Left renal pelvis (tissue), 4 donors: ENCODE measurements at places on chromosomes 4 and X. TPM values are rescaled to one million over a fixed set of nuclear protein-coding genes. Genes with fewer than 3 reads are reported as not detected.

The NFKB1 gene
- polyA plus RNA-seq, result 28.9 TPM

The TNIP3 gene
- polyA plus RNA-seq, result 1.3 TPM

The RTL3 gene
- not detected for polyA plus RNA-seq

The CENPVL2 gene
- 0.16 TPM for polyA plus RNA-seq

The FABP2 gene
- polyA plus RNA-seq, result not detected

The SHOX gene
- polyA plus RNA-seq, result 0.18 TPM

The SH3RF1 gene
- 30.1 TPM for polyA plus RNA-seq

The RGN gene
- polyA plus RNA-seq, result 35.3 TPM

GRCh38 chr4:77117721-77118120 is 39.3 kb upstream of the CCNG2 start:
- DNase-seq, result no peak

DNA sequence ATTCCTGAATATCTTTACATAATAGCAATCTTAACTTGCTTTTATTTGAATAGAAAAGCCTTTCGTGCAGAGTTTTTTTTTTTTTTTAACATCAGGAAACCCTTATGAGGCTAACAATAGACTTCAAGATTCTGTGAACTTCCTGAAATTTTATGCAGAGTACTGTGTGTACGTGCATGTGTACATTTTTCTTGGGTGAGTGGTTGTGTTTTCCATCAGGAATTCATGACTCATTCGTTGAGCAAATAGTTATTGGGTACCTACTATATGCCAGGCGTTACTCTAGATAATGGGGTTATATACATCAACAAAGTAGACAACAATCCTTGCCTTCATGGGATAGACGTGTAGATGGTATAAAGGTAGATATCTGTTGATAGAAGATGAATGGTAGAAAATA is 59.1 kb downstream of the MRPL1 start:
- no peak for DNase-seq

DNA sequence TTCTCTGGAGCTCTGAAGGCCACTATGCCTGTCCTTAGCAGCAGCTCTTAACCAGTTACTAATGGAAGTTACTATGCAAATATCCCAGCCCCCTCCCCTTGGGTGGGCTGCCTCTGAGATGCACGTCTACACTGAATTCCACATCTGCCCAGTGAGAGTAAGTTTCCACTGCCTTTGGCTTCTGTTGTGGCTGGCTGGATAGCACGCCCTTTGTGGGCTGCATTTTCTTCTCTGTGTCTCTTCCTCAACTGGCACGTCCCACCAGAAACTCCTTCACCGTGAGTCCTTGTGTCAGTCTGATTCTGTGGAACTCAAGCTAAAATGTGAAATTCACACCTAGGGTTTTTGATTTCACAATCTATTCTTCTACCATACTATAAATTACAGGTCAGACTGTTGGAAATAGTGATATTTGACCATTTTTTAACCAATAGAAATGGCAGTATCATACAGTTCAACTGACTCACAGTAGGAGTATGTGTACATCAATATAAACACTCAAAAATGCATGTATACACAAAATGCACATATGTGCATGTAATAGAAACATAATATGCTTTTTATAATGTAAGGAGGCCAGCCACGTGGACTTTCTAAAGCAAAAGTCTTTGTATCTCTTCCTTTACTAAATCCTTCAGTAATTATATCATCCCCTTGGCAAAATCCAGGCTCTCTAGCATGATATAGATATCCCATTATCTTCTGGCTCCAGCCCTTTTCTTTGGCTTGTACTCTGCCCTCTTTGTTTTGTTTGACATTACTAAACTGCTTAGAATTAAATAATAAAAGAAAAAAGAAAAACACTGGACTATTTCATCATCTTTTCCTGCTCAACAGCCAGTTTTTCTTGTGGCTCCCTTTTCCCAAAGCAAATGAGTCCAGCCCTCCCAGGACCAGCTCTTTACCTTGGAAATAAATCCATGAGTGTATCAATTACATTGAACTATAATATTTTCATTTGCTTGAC is 33.2 kb upstream of the LDB2 start:
- DNase-seq, result no peak

- no peak for DNase-seq
Measured at GRCh38 chr4:135240796-135241195, 1039.2 kb upstream of the PABPC4L start.

GRCh38 chr4:48187813-48188212 is 53.8 kb upstream of the TXK start:
- no peak for DNase-seq

DNA sequence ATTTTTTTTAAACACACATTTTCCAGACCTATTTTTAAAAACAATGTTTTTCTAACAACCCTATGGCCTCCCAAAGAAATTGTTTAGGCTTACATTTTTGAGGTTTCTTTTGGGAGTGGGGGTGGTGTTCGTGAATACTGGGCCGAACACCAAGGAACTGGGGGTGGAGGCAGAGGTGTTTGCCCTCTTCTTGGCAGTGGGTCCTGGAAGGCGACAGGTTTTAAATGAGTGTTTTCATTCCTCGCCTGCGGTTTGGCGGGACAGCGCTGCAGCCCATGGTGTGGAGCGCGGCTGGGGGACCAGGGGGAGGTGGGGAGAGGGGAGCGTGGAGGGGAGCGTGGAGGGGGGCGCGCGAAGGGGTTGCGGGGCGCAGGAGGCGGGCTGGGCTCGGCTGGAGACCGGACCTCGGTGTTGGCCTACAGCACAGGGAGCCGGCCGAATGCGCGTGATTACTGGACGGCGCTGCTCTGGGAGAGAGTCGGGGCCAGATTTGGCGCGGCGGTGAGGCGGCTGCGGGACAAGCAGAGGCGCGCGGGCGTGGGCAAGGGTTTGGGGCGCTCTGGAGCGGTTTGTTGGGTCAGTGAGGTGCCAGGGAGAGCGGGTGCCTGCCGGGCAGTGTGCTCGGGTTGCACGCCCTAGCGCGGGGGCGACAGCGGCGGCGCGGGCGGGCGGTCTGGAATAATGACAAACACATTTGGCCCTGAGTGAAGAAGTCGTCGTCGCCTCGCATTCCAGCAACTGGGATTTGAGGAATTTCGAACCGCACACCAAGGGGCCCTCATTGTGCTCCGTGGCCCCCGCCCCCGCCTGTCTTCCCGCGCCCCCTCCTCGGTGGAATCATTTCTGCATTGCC is 764 bp downstream of the PDGFRA start:
- DNase-seq, result no peak

DNA sequence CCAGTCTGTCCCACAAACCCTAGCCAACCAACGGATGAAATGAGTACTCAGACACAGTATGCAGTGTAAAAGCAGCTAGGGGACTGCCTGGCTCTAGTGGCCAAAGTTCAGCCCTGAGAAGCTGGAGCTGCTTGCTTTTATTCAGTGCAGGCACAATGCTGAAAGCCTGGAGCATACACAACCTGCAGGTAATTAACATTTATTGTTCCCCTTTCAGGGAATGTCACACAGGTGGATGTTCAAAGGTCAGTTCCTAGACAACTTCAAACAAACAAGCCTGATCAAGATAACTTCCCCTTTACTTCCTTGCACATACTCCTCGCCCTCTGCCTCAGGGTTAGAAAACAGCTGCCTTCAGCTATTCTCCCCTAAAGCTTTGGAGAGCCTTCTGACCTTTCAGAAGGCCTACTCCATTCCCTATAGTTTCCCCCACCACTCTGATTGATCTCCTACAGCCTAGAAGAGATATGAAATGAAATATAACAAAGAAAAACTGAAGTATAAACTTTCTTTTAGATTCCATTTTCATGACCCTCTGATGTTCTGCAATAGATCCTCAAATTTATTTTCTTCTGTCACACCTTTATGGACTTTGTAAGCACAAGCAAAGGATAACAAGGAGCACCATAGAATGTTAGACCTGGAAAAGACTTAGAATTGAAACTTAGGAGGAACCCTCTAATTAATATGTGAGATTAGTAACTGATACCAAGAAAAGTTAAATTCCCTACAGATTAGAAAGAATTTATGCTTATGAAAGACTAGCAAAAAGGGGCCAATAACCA is 6.8 kb upstream of the DCAF8L1 start:
- DNase-seq, result no peak

DNA sequence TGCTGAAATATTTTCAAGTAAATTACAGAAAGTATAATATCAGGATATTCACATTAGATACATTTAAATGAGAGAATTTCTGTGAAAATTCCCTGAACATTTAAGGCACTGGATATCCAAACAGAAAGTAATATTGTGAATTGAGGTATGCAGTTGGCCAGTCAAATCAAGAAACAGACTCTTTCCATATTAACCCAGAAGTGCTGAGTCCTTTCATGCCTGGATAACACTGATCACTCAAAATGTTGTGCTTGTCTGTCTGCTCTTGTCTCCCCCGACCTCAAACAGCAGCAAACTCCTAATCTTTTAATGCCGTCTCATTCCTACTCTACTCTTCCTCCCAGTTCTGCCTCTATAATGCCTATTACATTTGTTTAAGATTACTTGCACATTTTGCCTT is 51.2 kb downstream of the TBC1D9 start:
- DNase-seq, result no peak

GRCh38 chr4:170872794-170873193 is 783.0 kb upstream of the AADAT start:
- no peak for DNase-seq

- DNase-seq, result no peak
Measured at GRCh38 chrX:8748855-8749254, 16.9 kb upstream of the ANOS1 start.

DNA sequence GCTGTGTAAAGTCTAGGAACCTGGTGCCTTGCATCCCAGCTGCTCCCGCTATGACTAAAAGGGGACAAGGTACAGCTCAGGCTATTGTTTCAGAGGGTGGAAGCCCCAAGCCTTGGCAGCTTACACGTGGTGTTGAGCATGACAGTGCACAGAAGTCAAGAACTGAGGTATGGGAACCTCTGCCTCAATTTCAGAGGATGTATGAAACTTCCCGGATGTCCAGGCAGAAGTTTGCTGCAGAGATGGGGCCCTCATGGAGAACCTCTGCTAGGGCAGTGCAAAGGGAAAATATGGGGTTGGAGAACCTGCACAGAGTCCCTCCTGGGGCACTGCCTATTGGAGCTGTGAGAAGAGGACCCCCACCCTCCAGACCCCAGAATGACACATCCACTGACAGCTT is 76.6 kb downstream of the DDX60 start:
- no peak for DNase-seq

DNA sequence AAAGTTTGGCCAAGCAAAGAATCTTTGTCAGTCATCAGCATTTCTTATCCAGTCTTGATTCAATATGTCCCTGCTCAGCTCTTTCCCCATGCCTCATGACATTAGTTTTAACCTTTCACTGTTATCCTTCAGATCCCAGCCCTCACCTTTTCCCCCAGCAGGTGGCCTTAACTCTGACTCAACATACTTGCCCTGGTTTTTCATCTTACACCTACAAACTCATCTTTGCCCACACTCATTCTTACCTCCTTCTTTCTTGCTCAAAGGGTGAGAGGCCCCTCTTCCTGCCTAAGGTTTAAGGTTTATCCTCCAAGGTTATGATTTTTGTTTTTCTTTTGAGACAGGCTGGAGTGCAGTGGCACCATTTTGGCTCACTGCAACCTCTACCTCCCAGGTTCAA is 10.6 kb upstream of the ANXA5 start:
- no peak for DNase-seq

GRCh38 chr4:11724731-11725130 is 296.0 kb upstream of the HS3ST1 start:
- no peak for DNase-seq

GRCh38 chr4:165208741-165209388 is 1.5 kb downstream of the KLHL2 start:
- no peak for DNase-seq

- DNase-seq, result no peak
Measured at GRCh38 chrX:41655631-41656030, 33.1 kb upstream of the GPR34 start.

- no peak for DNase-seq
Measured at GRCh38 chr4:139315221-139315675, 13.0 kb upstream of the NDUFC1 start.

DNA sequence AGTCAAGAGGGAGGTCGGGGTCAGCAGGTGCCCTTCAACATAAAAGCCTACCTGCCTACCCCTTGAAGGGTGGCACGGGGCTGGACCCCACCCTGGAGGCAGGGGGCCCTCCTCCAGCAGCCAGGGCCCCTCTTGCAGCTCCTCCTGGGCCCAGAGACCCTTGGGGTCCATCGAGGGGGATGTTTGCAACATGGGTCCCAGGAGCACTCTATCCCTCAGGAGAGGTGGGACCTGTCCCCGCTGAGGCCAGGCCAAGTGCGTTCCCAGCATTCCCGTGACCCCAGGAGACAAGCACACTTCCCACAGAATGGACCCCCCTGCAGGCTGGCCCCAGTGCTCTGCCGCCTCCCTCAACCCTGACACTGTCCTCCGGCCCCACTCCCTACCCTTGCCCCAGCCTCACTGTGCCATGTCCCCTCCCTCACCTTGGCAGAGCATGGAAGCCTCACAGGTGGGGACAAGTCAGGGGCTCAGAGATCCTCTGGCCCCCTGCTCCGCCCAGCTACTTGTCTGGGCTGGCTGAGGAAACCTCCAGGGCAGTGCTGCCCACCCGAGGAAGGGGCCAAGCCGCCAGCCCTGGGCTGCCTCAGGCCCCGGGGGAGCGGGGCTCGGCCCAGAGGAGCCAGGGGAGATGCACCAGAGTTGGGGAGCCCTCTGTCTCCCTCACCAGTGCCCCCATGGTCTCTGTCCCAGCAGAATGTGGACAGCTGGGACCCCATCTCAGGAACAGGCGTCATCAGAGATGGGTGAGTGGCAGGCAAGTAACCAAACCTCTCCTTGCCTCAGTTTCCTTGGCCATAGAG is 2.2 kb downstream of the MXD4 start:
- DNase-seq, result no peak

- no peak for DNase-seq
Measured at GRCh38 chr4:153777421-153777820, 11.5 kb downstream of the SFRP2 start.

DNA sequence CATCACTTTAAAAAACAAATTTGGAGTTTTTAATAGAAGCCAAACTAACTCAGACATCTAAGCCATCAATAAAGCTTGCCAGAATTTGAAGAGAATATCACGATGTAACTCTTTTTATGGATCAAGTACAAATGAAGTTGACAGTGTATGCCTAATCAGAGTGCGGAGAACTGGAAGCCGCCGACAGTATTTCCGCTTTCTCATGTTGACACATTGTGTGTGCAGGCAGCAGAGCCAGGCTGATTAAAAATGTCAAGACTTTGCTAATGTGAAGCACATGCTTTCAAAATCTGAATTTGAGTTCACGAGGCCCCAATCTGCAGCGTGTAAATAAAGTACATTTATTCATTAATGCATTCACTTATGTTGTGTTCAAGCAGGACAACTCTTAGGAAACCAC is 161.2 kb downstream of the TENM3 start:
- no peak for DNase-seq
